Activated CD4-positive, alpha-beta T cell treated with anti-CD3 and anti-CD28 coated beads, Interleukin-2, amount 10 ng/mL, durations not matched to agents 7 days and 5 days (primary cell): ENCODE measurements at places on chromosomes 1 and 21.

- no peak for DNase-seq
These were observed 696.2 kb upstream of the PRMT6 start for GRCh38 chr1:106360252-106360651.

- DNase-seq = peak; percentile 70
These were observed 4.5 kb upstream of the IER5 start for GRCh38 chr1:181083842-181084605.

GRCh38 chr21:31201548-31201947, 142.5 kb downstream of the TIAM1 start:
- no peak for DNase-seq

DNA sequence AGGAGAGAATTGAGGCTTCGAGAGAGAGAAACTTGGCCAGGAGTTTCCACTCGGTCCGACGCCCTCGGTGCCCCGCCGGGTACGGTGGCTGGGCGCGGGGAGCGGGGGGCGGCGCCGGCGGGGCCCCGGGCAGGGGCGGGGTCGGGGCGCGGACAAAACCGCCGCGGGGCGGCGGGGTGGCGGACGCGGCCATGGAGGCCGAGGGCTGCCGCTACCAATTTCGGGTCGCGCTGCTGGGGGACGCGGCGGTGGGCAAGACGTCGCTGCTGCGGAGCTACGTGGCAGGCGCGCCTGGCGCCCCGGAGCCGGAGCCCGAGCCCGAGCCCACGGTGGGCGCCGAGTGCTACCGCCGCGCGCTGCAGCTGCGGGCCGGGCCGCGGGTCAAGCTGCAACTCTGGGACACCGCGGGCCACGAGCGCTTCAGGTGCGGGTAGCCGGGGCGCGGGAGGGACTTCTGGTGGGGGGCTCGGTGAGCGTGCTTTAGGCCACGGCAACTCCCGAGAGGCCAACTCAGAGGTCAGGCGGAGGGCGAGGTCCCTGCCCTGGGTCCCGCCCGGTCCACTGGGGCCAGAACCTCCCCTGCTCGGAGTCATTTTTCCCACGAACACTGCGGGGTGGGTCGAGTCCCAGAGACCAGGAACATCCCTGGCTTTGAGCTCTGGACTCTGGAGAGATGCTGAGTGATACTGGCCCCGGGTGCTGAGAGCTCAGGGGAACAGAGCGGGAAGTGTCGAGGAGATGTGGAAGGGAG, 431 bp downstream of the RAB42 start:
- no peak for DNase-seq

DNA sequence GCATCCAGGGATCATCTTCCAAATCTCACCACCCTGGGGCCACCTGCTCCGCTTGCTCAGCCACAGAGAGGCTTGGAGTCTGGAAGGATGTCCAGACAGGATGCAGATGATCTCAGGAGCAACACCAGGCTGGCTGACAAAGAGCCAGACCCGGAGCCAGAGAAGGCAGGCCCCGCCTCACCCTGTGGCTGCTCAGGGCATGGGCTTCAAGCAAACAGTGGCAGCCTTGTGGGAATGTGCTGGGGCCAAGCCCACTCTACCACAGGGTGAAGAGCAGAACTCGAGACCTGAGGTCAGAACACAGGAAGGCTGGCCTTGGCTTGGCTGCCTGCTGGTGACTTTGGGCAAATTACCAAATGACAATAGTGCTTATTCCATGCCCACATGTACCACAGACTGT, 45.5 kb downstream of the MRPL37 start:
- DNase-seq = no peak

DNA sequence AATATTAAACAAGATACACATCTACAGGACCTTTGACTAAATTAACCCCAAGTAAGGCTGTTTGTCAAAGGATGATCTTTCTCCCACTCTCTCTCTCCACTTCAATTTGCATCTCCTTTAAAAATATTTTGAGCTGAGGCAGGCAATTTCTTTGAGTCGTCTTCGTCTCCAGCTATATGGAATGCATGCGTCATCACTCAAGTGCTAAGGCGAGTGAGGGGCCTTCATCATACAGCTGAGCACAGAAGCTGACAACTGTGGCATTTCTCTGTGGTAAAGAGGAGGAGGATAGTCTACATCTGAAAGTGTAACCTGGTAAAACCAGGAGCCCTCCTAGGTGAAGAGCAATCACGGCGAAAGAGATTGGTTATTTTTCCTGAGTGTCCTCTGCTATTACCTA, 7.6 kb downstream of the EPHX4 start:
- no peak for DNase-seq

DNA sequence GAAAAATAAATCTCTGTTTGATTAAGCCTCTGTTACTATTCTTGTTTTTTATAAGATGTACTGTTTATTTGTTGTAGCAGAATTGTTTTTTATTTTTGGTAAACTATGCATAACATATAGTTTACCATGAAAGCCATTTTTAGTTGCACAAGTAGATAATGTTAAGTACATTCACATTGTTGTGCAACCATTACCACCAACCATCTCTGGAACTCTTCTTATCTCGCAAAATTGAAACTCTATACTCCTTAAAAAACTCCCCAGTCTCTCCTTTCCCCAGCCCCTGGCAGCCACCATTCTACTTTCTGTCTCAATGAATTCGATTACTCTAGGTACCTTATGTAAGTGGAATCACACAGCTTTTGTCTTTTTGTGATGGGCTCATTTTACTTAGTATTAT, 27.4 kb upstream of the UHMK1 start:
- DNase-seq = no peak

- no peak for DNase-seq
These were observed 6.2 kb downstream of the ARHGEF2 start for GRCh38 chr1:155971910-155972809.

DNA sequence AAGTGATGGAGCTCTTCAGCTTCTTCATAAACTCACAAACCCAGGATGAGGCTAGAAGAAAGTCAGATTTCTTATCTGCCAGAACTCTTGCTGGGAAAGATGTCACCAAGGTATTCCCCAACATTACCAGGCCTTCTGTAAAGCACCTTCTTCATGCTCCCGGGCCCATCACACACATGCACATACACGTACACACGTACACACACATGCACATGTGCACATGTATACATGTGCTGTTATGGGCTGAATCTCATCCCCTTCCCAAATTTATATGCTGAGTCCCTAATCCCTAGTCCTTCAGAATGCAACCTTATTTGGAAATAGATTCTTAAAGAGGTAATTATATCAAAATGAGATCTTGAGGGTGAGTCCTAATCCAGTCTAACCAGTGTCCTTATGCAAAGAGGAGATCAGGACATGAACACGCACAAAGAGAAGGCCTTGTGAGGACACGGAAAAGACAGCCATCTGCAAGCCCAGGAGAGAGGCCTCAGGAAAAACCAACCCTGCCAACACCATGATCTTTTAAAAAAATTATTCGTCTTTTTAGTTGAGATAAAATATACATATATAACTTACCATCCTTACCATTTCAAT, 76.4 kb upstream of the LYST start:
- DNase-seq = no peak

- no peak for DNase-seq
These were observed 3.7 kb downstream of the ZBED6 start for GRCh38 chr1:203799157-203799556.

DNA sequence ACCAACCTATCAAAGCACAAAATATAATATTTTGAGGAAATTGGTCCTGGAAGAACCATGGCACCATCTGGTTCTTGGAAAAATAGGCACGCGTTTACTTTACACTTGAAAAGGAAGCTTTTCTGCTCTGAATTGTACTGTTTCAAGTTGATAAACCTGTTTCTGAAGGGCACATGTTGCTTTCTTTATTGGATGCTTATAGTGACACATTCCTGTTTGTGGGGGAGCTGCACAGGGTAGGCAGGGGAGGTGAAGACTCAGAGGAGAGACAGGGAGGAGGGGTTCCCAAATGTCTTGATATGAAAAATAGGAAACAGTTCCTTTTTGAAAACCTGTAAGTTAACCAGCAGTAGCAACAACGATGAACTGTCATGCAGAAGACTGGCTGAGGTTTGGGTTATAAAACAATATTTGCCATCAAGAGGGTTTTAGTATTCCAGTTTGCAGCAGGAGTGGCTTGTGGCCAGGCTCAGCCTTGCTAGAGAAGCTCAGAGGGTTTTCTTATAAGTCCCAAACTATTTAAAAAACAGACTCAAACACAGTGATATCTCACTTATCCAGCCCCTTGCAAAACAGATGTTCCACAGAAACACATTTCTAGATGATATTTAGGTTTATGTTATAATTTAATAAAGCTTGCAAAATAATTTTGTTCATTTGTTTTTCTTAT, 127.0 kb upstream of the MROH9 start:
- no peak for DNase-seq

DNA sequence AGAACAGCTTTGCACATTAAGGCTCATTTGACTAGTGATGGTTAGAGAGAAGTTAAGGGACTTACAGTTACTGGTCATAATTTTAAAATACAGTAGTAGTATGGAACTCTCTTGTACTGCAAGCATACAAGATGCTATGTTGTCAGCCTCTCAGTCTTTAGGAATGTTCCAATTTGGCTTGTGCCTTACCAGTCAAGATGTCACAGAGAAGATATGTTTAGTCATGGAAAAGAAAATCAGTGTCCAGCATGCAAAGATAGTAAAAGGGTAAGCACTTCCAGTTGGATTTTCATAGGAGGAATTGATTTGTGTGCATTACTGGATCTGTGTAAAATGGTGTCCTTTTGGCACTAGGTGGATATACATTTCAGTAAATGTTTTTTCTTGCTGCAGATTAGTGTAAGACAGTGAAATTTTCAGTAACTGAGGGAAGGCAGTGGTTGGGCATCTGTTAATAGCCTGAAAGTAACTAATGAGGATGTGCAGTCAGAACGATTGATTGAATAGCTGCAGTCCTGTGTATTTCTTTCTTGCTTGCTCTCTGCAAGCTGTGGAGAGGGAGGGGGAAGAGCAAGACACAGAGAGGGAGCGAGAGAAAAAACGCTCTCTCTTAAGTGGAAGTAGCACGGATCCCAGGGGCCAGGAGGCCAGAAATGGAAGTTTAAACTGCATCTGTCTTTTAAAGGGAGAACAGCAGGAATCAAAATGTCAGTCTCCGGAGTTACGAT, 108.2 kb downstream of the CLEC20A start:
- no peak for DNase-seq

DNA sequence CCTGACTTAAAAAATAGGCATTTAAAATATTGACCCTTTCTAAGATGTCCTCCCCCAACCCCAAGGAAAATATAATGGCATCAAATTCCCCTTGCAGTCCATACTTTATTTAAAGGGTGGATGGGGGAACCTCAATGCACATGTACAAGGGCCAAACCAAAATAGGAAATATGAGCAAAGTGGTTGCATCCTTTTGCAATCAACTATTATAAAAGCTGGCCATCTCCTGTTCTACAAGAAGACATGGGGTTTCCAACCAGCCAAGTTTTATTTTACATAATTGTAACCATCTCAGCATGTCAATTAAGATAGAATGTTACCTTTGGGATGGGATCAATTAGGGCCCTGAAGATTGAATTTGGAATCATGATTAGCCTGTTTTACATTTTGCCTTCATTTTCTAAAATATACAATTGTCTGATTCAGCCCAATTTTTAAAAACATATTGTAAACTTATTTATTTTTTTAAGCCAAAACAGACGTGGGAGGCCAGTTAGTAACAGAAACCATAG, 146.7 kb upstream of the NFIA start:
- DNase-seq = no peak

GRCh38 chr1:3283849-3284248, 170.6 kb upstream of the ARHGEF16 start:
- peak; percentile 21 for DNase-seq

- DNase-seq = no peak
These were observed 157.3 kb downstream of the GRIK3 start for GRCh38 chr1:36876990-36877389.

DNA sequence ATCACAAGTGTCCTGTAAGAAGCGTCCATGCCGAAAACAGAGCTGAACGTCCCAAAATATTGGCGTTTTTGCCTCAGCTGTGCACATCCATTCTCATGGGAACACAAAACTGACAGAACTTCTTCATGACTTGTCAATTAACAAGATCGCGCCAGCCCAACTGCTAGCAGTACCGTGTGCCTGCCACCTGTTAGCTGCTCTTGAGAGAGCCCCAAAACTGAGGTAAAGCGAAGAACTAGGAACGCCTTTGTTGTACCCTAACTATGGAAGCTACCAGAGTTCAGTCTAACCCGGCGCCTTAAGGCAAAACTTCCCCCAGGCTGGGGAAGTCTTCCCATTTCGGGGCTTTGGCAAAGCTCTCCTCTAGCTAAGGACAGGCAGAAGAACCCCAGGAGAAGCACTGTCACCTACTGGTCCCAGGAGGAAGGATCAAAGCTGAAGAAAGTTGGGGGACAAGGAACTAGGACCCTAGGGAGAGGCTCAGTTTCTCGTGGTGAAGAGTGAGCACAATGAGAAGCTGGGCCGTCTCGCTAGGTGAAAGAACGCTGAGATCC, 719 bp downstream of the EYA3 start:
- peak; percentile 50 for DNase-seq

DNA sequence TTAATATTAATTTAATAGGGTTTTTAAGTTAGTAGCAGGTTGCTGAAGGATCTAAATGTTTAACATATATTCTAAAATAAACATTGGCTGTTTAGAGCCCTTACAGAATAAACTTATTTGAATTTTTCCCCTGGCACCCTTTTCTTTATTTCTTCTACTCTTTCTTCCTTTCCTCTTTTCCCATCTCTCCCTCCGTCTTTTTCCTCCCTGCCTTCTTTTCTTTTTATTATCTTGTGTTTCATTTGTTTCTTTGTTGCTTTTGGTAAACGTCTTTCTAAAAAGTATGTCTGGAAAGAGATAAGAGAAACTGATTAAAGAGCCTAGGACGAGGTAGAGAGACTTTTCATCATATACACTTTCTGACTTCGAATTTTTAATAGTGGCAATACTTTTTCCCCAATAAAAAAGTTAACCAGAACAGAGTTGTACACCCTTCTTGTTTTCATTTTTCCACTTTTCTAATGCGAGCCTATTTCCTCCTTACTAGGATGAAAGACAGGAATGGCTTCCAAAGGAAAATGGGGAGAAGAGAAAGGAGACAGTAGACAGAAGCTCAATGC, 39.5 kb upstream of the ATF3 start:
- no peak for DNase-seq

DNA sequence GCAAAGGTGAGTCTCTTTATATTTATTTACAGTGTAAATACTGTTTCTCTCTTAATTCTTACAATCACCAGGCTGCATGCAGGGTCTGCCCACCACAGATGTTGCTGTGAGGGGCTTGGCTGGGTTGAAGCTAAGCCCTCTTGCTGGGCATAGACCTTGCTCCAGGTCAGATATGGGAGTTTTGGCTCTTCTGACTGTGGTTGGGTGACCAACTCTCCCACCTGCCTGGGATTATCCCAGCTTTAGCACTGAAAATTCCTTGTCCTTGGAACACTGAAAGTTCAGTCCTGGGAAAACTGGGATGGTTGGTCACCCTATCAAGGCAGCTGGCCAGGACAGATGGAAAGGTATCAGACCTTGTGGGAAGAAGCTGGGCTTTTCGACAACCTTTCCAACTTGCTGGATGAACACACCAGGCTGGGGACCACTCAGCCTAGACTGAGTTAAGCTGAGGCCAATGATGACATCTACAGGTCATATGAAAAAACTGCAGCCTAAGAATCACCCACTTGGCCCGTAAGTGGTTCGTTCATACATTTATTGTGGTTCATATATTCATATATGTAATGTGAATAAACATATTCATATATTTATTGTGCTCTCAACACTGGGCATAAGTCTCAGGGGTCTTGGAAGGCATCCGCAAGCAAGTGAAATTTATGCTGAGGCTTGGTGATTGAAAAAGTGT, 26.6 kb upstream of the HPDL start:
- DNase-seq = peak; percentile 51

GRCh38 chr1:26627954-26628353, 67.9 kb upstream of the ARID1A start:
- DNase-seq = no peak
